ENCODE measurements at places on chromosomes 4 and X. TPM values are rescaled to one million over a fixed set of nuclear protein-coding genes. Genes with fewer than 3 reads are reported as not detected.

The GK gene
- total RNA-seq = 2.0 TPM

The ERCC6L gene
- 10.7 TPM for total RNA-seq

The TBC1D9 gene
- total RNA-seq = 6.6 TPM

The CTAG2 gene
- total RNA-seq = not detected

The TXK gene
- 0.16 TPM for total RNA-seq

The HMGB3 gene
- total RNA-seq = 139 TPM

The AADAT gene
- total RNA-seq = 7.7 TPM

The MGARP gene
- total RNA-seq = 0.79 TPM

The PNMA6A gene
- 5.4 TPM for total RNA-seq

The NALF2 gene
- 6.1 TPM for total RNA-seq

The DTHD1 gene
- not detected for total RNA-seq

The CRLF2 gene
- 1.1 TPM for total RNA-seq

The CLDN2 gene
- total RNA-seq = 5.7 TPM

The NEUROG2 gene
- 0.03 TPM for total RNA-seq

The PTCHD1 gene
- not detected for total RNA-seq

The SPANXA2 gene
- total RNA-seq = not detected

The MTMR8 gene
- 0.50 TPM for total RNA-seq

The ANXA5 gene
- total RNA-seq = 532 TPM

The FAM149A gene
- 1.2 TPM for total RNA-seq

The C1QTNF7 gene
- total RNA-seq = not detected

The HELT gene
- total RNA-seq = not detected

The CD38 gene
- 13.0 TPM for total RNA-seq

The GAGE1 gene
- not detected for total RNA-seq

The CSAG1 gene
- 0.24 TPM for total RNA-seq

All from A549 treated with AZD2906 at 1 μM for 4 hours (cell line).